Activated T-cell treated with anti-CD3 and anti-CD28 coated beads for 1 hour (primary cell): ENCODE measurements at places on chromosomes 1 and 21.

DNA sequence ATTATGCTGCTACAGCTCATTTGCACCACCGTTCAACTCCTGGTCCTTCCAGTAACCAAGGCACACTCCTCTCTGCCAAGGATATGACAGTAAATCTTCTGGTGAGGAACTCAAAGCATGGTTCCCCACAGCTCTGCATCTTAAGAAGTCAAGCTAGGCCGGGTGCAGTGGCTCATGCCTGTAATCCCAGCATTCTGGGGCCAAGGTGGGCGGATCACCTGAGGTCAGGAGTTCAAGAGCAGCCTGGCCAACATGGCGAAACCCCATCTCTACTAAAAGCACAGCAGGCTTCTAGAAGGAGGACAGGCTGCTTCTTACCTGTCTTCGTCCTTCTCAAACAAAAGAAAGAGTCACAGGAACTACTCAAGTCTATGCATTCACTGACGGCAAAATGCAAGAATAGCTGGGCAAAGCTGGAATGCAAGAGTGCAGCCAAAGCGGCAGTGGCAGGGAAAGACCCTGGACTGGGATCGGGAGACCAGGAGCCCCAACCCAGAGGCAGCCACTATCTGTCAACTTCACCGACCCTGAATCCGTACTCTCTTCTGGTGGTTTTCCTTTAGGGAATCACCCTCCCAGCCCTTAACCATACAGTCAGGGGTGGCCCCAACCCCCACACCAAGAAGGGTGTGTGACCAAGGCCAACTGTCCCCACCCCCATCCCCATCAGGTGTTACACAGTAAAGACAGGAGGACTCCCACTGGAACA lies 75.5 kb downstream of the NPHP4 start:
- no peak for DNase-seq

DNA sequence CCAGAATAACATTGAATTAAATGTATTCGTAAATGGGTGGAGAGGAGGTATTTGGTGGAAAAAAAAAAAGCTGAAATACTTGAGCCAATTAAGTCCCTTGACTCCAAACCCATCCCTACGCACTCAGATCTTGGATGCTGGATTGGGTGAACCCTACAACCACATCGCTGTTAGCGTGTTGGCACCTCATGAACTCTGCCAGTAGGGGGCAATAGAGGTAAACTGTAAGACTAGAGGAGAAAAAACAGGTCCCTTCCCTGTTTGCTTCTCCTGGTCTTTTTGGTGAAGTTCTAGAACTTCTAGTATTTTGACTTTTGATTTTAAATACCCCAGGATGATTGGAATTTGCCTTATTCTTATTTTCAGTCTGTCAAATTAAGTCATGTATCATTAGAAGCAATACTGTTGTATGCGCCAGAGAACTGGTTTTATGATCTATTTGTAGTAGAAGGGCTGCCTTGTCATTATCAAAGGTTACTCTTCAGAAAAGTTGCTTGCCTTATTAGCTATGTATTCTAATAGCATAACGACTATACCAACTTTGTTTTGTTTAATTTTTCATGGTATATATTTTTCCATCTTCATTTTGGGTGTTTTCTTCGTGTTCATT lies 1.9 kb upstream of the OR13G1 start:
- no peak for DNase-seq

GRCh38 chr1:30886710-30887428 lies 21.7 kb downstream of the SDC3 start:
- DNase-seq, result no peak

DNA sequence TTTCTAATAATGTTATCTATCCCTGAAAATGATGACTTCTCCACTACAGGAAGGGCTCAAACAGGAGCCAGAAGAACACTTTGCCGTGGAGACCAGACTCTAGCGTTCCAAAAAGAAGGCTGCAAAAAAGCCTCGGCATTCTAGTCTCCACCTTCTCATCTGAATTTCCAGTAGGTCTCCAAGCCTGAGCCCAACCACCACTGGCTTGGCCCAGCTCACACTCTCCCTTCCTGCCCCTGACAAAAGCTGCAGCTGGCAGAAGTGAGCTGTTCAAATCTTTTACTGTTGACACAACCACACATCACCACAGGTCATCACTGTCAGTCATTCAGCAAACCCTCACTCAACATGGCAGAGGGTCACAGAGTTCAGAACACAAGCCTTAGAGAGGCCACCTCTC lies 69.3 kb downstream of the CAMK2N1 start:
- DNase-seq, result no peak

DNA sequence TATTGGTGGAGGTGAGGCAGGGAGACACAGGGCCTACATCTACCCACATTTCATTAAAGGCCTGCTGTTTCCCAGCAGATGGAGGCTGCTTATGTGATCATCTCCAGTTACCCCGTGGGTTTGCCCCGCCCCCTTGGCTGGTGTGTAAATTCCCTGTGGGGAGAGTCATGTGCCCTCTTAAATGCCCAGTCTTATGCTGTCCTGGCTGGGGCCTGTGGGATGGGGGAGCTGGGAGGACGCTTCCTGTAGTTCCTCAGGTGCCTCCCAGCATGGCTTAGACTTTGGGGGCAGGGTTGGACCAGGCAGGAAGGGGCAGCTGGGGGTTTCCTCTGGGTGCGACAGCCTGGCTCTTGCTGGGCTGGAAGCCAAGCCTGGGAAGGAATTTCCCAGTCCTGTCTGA lies 15.5 kb upstream of the CITED4 start:
- no peak for DNase-seq

- DNase-seq, result no peak
These were observed 5.0 kb downstream of the KPNA6 start for GRCh38 chr1:32112806-32113375.

GRCh38 chr1:241696172-241696814 lies 44.2 kb downstream of the WDR64 start:
- no peak for DNase-seq

- DNase-seq, result no peak
These were observed 80.3 kb downstream of the KCNT2 start for GRCh38 chr1:196527919-196528318.

DNA sequence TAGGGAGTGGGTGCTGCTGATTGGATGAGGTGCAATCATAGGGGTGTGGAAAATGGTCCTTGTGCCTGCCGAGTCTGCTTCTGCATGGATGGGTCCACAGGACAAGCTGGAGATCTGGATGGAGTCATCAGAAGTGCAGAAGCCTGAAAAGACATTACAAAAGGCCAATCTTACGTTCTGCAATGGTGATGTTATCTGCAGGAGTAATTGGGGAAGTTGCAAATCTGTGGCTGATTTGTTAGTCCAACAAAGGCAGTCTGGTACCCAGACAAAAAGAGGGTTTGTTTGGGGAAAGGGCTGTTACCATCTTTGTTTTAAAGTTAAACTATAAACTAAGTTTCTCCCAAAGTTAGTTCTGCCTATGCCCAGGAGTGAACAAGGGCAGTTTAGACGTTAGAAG lies 166.5 kb downstream of the PGBD5 start:
- DNase-seq, result no peak

GRCh38 chr1:59295618-59296017 lies 1.3 kb upstream of the FGGY start:
- no peak for DNase-seq
